ENCODE measurements at places on chromosomes 4 and X.

- H3K27me3 ChIP-seq: no peaks in the 10 kb centered on the region
- no peak overlapping the region for H3K27ac ChIP-seq
- no peak overlapping the region for H3K4me3 ChIP-seq
- H3K4me1 ChIP-seq: no peaks in the 10 kb centered on the region
- H3K36me3 ChIP-seq: no peaks in the 10 kb centered on the region
Measured at GRCh38 chr4:170248576-170248975, 158.8 kb upstream of the AADAT start.

DNA sequence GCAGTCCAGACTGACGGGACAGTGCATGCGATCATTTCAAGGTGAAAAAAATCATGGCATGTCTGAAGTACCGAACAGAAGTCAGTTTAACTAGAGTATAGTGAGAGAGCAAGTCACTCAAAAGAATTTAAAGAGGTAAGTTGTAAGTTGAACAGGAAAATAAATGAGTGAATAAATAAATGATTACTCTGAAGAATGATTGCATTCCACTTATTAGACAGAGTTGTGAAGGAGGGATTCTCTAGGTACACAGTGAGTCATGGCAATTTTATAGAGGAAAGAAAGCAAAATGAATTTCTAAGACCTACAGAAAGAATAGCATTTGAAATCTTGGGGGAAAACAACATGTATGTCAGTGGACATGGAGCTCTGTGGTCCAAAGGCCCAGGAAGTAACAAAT is 37.1 kb upstream of the SLC7A11 start:
- DNase-seq: no peak
- H3K27ac ChIP-seq: no peak overlapping the region
- no peaks in the 10 kb centered on the region for H3K36me3 ChIP-seq
- H3K4me3 ChIP-seq: no peak overlapping the region
- H3K4me1 ChIP-seq: peaks cover 6% of the 10 kb centered on the region
- no peaks in the 10 kb centered on the region for H3K27me3 ChIP-seq

- H3K4me3 ChIP-seq: no peak overlapping the region
- DNase-seq: no peak
- no peak overlapping the region for H3K27ac ChIP-seq
- no peaks in the 10 kb centered on the region for H3K4me1 ChIP-seq
Measured at GRCh38 chrX:131958724-131959123, 64.4 kb upstream of the STK26 start.

- H3K27ac ChIP-seq: no peak overlapping the region
- no peak overlapping the region for H3K4me3 ChIP-seq
- no peaks in the 10 kb centered on the region for H3K4me1 ChIP-seq
- H3K36me3 ChIP-seq: no peaks in the 10 kb centered on the region
- H3K27me3 ChIP-seq: peaks cover 36% of the 10 kb centered on the region
Measured at GRCh38 chr4:1802151-1802715, 9.1 kb downstream of the FGFR3 start.

DNA sequence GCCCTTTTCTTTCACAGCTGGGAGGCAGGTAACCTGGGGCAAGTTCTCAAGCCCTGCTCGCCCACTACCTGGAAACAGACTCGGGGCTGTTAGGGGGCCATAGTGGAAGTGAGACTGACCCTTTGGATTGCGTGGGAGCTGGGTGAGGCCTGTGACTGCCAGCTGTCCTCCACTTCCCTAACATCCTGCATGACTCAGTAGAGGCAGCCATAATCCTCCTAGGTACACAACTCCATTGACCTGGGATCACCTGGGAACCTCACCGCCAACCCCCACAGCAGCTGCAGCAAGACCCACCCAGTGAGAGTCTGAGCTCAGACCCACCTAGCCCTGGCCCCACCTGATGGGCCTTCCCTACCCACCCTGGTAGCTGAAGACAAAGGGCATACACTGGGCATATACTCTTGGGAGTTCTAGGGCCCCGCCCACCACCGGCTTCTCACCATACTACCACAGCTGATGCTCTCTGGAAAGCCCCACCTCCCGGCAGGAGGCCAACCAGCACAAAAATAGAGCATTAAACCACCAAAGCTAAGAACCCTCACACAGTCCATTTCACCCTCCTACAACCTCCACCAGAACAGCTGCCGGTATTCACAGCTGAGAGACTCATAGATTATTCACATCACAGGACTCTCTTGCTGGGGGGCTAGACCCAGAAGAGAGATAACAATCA is 61.1 kb upstream of the DCTD start:
- no peak overlapping the region for H3K27ac ChIP-seq
- DNase-seq: no peak
- H3K4me1 ChIP-seq: no peaks in the 10 kb centered on the region
- no peaks in the 10 kb centered on the region for H3K36me3 ChIP-seq
- H3K27me3 ChIP-seq: no peaks in the 10 kb centered on the region

DNA sequence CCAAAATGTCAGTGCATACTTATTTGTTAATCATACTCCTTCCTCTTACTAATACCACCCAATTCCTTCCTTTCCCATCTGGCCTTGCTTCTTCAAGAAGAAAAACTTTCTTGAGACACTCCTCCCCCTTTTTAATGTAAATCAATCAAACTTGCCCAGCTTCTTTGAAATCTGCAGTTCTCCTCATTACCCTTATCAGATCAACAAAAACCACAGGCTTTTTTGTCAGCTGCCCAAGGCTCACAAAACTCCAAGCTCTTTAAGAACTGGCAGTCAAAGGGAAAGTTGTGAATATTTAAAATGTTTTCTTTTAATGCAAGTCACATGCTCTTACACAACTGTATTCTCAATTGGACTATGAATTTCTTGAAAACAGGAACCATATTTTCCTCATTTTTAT is 11.3 kb upstream of the MYOZ2 start:
- no peaks in the 10 kb centered on the region for H3K36me3 ChIP-seq
- no peaks in the 10 kb centered on the region for H3K4me1 ChIP-seq
- DNase-seq: no peak

DNA sequence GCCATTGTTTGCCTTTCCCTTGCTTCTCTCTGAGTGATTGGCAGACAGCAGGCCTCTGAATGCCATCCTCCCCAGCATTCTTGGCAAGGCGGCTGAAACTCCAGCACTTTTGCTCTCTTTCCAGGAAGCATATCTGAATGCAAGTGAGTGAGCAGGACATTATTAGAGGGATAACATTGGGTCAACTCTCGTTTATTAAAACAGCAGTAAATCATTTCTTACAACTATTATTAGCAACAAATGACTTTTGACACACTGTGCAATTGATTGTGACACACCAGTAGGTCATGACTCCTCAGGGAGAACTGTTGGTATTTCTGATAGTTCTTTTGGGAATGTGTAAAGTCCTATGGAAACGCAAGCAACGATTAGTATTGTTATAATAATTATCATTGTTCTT is 103.8 kb downstream of the EFNB1 start:
- H3K4me3 ChIP-seq: no peak overlapping the region
- H3K27me3 ChIP-seq: no peaks in the 10 kb centered on the region
- no peaks in the 10 kb centered on the region for H3K36me3 ChIP-seq
- peak; percentile 11 for DNase-seq
- peaks cover 5% of the 10 kb centered on the region for H3K4me1 ChIP-seq

- H3K27me3 ChIP-seq: no peaks in the 10 kb centered on the region
- no peaks in the 10 kb centered on the region for H3K36me3 ChIP-seq
- no peaks in the 10 kb centered on the region for H3K4me1 ChIP-seq
- no peak for DNase-seq
Measured at GRCh38 chr4:119726505-119726904, 97.9 kb upstream of the PDE5A start.

Measured in sigmoid colon (tissue), 7 donors.